NCI-H748 treated with DMSO at 0.1 percent for 48 hours (cell line): ENCODE measurements at places on chromosomes 16 and 17.

GRCh38 chr17:76540381-76541300 lies 797 bp downstream of the PRCD start:
- DNase-seq: peak; percentile 39

DNA sequence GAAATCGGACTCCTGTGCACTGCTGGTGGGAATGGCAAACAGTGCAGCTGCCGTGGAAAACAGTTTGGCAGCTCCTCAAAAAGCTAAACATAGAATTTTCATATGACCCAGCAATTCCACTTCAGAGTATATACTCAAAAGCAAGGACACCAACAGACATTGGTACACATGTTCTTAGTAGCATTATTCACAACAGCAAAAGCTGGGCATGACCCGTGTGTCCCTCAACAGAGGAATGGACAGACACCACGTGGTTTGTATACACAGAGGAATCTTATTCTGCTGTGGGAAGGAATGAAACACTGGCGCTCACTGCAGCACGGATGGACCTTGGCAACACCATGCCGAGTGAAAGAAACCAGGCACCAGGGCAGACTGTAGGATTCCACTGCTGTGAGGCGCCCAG lies 16.0 kb downstream of the NPTX1 start:
- DNase-seq: no peak

- no peak for DNase-seq
Measured at GRCh38 chr16:53743149-53743566, 39.2 kb downstream of the FTO start.

DNA sequence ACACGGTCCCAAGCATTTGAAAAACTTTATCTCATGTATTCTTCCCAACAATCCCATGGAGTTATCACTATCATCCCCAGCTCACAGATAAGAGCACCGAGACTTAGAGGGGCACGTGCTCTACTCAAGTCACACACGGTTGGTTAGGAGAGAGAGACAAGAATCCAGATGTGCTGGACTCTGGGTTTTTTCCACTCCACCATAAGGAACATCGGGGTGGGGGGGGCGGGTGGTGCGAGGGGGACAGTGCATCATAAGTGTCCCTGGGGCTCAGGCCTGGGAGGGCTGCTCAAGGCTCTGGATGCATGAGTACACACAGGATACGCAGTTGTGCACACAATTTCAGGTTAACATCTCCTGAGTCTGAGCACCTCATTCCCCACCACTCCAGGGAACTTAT lies 7.4 kb downstream of the CDC42EP4 start:
- no peak for DNase-seq

DNA sequence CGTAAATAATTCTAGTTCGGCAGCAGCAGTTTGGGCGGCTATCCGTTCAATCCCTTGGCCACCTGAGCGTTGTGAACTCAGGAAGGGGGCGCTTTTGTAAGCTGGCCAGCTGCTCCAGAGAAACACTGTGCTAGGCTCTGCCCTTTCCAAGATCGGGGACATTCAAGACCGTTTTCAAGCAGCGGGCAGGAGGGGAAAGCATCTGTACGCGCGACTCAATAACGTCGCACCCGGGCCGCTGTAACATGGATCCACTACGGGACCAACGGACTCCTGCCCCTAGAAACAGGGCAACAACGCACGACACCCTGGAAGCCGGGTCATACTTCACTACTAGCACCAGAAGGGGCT lies 463 bp downstream of the TOP2A start:
- DNase-seq: peak; percentile 41

GRCh38 chr16:85687651-85688471 lies 893 bp downstream of the GINS2 start:
- DNase-seq: no peak

DNA sequence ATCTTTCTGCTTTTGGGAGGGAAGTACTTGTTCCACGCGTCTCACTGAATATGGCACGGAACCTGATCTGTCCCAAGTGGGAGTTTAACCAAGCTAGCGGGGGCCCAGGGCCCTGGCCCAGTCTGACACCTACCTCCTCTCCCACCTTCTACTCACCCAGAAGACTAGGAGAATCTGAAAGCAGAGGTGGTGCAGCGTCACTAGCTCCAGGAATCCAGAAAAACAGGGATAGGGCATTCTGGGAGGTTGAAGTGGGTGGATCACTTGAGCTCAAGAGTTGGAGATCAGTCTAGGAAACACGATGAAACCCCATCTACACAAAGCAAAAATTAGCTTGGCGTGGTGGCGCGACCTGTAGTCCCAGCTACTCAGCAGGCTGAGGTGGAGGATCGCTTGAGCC lies 163.5 kb upstream of the ZNF267 start:
- DNase-seq: no peak

DNA sequence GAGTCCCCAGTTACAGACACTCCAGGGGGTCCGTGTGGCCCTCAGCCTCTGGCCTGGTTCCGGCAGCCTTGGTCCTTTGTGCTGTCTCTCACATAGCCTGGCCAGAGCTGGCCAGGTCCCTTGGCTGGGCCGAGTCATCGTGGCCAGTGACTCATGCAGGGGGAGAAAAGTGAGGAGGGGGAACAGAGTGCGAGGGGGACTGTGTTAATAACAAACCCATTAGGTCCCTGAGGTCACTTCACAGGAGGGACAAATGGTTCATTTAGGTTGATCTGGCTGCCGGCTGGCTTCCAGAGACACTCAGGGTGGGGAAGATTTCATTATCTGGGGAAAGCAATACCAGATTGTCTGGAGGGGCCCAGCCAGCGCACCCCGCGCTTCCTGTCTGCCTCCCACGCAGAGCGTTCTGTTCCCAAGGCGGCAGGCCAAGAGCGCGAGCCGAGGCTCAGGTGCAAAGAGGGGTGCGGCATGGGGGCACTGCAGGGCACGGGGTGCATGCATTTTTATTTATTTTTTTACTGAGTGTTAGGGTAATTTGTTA lies 223.1 kb downstream of the SEC14L1 start:
- no peak for DNase-seq

- DNase-seq: peak; percentile 8
Measured at GRCh38 chr17:47978324-47978723, 7.4 kb downstream of the CDK5RAP3 start.

DNA sequence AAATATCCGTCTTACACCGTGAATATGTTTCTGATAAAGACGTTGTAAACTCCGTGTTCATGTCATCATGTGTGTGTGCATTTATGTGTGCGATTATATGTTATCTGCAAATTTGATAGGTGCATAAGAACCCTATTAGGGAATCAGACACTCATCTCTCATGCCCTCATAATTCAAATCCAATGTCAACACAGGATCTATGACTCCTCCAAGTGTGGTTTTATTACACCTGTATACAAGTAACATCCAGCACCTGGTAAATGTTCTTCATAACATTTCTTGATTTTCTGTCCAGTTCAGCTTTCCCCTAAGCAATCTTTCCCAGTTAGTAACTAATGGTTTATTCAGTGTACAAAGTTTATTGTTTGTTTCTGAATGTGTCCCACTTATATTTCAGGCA lies 681.9 kb downstream of the CDH11 start:
- DNase-seq: no peak

DNA sequence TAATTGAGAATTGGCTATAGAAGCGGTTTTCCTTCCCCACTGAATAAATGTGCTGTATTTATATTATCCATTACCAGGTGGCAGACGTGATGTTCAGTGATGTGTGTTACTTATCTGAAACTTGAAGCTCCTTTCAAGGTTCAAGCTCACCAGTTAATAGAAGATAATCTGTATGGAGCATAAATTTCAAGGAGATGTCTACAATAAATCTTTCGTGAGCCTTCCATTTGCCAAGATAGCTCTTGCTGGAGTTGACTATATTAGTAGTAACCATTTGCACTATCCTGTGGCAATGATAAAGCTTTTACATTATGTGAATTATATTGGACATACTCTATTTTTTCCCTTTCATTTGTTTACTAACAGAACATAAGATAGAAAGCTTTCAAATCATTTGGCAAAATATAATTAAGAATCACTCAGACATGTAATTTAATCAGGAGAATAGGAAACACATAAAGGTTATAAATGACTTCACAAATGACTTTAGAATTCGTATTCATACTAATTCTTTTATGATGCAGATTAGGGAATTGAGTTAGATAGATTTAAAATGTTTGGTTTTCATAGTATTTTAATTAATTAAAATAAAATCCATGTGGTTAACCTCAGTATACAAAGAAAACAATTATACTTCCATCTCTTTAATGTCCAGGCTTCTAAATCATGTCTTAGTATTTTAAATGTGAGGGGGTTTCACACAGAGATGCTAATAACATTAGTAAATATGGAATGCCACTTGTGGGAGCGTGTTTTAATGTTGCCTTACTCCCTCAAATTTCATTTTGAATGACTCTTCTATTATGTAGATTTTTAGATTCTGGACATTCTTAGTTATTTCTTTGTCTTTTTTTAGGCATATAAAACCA lies 664.4 kb upstream of the CDH8 start:
- DNase-seq: no peak

DNA sequence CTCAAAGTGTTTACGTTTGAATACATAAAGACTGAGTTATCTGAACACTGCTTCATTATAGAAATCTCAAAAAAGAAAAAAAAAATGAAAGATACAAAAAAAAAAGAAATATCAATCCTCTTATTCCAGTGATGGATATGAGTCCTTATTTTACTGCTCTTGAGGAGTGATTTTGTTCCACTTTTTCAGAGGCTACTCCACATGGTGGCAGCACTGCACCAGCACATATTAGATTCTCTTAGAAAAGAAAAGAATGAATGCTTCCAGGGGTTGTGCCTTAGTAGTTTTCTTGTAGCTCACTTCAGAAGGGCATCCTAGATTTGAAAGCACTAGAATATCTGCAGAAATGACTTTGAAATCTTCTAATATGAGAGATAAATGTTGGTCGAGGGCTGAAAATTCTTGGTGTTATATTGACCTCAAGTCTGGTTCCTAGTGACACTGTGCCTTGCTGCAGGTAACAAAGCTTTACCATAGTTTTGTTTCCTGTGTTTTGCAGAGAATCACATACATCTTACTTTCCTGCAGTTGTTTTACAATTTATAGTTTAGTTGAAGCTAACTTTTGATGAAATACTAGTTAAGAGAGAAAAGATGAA lies 25.9 kb downstream of the AP2B1 start:
- DNase-seq: peak; percentile 5

- no peak for DNase-seq
Measured at GRCh38 chr17:28491860-28492259, 14.3 kb upstream of the FOXN1 start.
